ENCODE measurements at places on chromosomes 13 and 19.

DNA sequence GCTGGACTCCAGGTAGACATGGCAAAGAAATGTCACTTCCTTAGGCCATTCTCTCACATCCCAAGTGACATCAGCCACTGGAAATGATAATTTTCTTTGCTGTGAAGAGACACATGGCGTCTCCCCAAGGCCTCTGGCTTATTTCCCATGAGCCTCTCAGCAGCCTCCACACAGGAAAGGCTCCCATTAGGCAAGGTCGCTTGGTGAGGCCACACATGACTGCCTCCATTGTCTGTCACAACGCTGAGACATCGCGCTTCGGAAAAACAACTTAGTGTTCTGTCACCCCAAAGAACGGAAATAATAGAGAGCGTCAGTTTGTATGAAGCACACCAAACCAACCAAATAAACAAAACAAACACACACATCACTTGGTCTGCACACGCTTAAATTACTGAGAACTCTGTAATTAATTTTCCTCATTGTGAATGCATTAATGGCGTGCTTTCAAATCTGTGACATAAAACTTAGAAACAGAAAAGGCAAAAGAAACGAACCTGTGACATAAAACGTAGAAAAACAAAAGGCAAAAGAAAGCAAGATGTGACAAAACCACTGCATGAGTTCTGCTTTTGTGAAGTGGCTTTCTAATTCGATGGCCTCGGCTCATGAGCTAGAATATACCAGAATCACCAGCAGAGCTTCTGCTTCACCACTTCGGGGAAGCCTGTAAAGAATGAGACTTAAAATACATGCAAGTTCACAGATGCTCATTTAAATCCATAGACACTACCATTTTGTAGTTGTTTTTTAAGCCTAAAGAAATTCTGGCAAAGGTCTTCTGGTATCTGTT lies 404.2 kb upstream of the SGCG start:
- no peak for DNase-seq

DNA sequence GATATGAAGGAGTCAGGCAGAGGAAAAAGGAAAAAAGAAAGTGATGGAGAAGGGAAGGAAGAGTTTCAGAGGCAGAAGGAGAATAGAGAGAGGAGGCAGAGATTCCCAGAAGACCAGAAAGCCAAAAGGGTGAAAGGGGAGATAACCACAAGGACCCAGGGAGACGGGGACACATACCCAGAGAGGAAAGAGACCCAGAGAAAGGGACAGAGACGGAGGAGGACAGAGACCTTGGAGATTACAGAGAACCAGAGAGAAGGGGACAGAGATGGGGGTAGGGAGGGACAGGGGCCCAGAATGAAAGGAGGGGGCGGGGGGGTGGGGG lies 1.4 kb downstream of the PTH2 start:
- DNase-seq, result no peak

GRCh38 chr19:14402332-14403144 lies 16.6 kb downstream of the DDX39A start:
- DNase-seq, result no peak

DNA sequence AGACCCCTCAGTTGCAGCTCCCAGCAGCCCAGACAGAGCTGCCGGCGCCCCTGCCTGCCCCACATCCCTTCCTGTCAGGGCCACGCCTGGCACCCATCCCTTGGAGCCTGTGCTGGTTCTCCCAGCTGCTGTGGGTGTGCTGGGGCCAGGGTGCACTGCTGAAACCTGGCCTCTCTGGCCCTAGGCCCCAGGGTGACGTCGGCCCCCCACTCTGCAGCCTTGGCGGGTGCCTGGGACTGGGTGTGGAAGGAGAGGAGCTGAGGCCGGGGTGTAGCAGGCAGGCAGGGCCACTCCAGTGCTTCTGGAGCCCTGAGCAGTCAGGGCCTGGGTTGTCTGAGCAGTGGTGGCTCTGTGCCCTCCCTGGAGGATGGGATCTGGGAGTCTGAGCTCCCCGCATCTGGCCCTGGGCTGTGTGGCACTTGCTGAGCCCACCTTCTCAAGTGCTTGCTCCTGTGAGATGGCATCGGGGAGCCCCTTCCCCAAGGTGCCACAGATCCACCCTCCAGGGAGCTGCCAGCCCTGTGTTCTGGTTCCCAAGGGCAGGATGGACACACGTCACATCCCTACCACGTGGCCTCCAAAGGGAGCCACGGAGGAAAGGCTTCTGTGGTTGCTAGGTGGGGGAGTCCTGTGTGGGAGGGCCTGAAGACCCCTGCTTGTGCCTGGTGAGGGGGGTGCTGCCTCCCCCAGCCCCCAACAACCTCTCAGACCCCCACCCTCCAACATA lies 5.2 kb downstream of the PLEKHJ1 start:
- no peak for DNase-seq
